ENCODE measurements at places on chromosomes 1 and 21.

- DNase-seq = no peak
Observed at GRCh38 chr1:167186771-167187170, 33.9 kb upstream of the POU2F1 start.

GRCh38 chr1:85992791-85993190 is 163.8 kb downstream of the COL24A1 start:
- no peak for DNase-seq

- DNase-seq = peak; percentile 89
Observed at GRCh38 chr1:11908095-11908675, 18.0 kb downstream of the KIAA2013 start.

- DNase-seq = no peak
Observed at GRCh38 chr21:18608226-18608625, 204.6 kb upstream of the TMPRSS15 start.

DNA sequence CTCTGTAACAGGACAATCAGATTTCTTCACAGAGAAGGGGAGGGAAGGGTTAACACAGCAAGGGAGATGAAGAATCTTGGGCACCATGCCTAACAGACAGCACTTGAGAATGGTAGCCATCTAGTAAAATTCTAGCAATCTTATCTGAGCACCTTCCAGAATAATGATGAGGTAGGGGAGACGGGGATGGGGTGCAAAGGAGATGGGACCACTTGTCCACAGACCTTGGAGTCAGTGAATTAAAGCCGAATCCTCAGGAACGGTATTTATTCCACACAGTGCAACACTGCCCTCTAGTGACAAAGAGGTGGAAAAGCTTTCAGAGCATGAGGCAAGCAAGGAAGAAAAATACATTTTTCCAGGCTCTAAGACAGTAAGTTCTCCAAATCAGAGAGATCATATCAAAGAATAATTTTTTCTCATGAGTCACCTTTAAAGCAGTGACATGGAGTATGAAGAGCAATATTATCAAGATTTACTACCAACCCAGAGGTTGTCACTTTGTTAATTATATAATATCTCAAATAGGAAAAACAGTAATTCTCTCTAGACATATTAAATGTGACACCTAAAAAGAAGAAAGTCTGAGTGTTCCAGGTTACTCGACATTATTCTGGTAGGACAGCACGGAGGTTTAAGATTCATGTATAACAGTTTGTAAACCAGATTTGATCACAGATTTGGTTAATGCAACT is 43.3 kb upstream of the LPAR3 start:
- peak; percentile 64 for DNase-seq

DNA sequence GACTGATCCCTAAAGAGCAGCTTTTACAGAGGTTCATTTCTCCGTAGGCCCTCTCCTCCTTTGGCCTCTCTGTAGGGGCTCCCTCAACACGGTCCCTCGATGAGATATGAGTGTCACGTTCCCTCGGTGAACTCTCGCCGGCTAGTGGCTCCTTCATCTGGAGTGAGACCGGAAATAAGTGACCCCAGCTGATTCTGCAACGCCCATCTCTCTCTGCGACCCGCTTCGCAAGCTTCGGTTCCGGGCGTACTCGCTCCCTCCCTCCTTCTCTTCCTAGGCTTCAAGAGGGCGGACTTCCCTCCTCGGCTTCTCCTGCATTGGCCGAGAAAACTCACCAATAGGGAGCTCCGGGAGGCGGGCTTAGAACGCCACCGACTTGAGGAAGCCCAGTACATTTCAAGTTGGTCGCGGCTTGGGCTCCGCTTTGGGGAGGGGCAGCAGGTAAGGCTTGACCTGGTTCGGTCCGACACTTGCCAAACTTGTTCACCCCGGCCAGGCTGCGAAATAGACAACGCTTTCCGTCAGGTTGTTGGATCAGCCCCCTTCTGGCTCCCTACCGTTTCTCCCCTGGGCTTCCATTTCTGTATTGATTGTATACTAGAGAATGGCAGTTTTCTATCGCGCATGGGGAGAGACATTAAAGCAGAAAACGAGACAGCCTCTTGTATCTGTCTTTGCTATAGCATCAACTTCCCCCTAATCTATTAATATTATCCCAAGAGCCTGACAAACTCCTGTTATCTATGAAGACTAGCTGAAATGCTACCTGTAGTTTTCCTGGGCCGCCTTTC is at the start of the genes ANKRD34A and POLR3GL:
ANKRD34A (minus strand) TSS at position 248 of the 791 bp plus-strand sequence. CDS start 2,816 bp downstream, outside the sequence.
POLR3GL (plus strand) TSS at position 363 of the 791 bp plus-strand sequence. CDS start 10,176 bp downstream, outside the sequence.
- peak; percentile 92 for DNase-seq

- no peak for DNase-seq
Observed at GRCh38 chr1:112256411-112256810, 139.6 kb upstream of the CTTNBP2NL start.

DNA sequence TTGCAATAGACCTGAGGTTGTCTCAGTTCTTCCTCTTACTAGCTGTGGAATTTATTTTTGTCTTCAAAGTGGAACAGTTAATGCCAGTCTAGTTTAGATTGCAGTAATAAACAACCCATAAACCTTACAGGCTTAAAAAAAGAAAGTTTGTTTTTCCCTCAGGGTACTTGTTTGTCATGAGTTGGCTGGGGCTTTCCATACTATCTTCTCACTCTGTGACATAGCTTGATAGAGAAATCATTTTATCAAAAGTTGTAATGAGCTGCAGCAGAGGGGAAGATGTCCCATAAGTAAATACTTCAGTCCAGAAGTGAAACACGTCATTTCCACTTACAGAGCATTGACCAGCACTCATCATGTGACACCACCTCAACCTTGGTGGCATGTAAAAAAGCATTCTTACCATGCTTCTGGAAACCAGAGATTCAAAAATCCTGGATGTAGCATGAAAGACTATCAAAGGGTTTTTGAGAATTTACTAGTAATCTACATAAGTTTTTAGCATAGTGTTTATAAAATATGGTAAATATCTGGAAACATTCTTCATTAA is 62.8 kb upstream of the COL11A1 start:
- no peak for DNase-seq

- DNase-seq = no peak
Observed at GRCh38 chr1:51156752-51157151, 54.7 kb downstream of the C1orf185 start.

- DNase-seq = no peak
Observed at GRCh38 chr1:187680823-187681222, 852.1 kb downstream of the PLA2G4A start.

DNA sequence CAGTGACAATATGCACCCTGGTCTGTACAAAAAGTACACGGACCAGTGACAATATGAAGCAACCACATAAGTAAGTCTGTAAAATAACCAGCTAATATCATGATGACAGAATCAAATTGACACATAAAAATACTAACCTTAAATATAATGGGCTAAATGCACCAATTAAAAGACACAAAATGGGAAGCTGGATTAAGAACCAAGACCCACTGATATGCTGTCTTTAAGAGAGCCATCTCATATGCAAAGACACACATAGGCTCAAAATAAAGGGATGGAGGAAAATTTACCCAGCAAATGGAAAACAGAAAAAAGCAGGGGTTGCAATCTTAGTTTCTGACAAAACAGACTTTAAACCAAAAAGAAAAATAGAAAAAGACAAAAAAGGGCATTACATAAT is 70.4 kb upstream of the VCAM1 start:
- no peak for DNase-seq

GRCh38 chr1:67846538-67846937 is 13.3 kb upstream of the GNG12 start:
- peak; percentile 36 for DNase-seq

DNA sequence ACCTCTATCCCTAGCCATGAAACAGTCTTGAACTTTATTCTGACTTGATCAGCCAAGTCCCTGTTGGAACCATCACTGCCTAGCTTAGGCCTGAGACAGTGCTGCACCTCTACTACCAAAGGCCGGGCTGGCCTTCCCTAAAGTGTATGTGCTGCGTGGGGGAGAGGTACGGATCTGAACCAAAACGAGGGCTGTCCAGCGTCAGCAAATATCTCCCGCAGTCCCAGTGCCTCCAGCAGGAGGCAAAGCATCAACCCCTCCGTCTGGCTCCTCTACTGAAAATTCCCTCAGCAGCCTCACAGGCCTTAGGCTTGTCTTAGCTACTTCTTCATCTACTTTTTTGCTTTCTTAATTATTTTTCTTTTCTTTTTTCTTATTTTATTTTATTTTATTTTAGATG is 33.3 kb upstream of the KIF26B start:
- DNase-seq = no peak

DNA sequence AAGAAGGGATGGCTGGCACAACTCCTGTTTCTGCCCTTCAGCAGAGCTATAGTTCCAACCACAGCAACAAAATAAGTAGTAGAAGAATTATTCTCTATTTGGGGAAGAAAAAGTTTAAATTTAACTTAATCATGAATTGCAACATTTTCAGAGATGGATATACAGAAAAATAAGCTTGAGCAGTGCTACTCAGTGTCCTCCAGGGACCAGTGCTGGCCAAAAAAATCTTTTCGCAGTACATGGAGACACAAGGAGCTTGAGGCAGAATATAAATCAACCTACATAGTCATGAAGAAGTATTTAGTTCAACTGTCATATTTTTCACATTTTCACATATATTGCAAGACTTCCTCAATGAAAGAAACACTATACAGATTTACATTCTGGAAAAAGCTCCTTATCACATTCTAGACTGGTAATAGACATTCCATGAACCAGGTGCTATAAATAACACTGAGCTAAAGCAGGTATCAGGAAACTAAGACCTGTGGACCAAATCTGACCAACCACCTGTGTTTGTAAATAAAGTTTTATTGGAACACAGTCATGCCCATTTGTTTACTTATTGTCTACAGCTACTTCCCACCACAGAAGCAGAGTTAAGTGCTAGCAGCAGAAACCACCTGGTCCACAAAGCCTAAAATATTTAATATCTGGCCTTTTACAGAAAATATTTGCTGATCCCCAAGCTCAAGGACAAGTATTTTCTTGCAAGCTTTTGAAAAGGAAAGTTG is 101.9 kb downstream of the RGS21 start:
- DNase-seq = no peak

GRCh38 chr1:111369177-111369576 is 58.4 kb downstream of the OVGP1 start:
- DNase-seq = no peak

DNA sequence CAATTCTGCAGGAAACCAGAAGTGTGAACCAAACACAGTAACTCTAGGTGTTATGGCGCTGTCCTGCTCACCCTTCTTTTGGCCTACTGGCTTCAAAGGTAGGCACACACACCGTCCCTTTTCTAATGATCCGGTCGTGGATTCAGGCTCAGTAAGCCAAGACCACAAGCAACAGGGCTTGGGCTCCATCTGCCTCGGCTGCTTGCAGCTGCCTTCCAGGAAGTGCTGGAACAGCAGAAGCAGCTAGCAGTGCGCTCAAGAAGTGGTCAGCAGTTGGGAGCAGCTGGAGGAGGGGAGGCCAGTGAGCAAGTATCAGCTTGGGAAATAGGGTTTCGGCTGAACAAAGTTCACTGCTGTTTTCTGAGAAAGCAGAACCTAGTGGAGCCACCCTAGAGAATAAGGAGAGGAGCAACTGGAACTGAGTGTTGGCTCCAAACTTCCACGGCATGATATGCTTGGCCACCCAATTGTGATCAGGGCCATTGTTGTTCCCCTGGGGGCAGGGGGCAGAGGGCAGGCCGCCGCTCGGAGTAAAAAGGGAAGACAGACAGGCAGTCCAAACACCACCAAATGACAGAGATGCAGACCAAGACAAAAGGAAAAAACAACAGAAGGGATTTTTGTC is 173.4 kb downstream of the TOMM20 start:
- DNase-seq = no peak

GRCh38 chr21:36175771-36176565 is 19.3 kb downstream of the DOP1B start:
- no peak for DNase-seq

DNA sequence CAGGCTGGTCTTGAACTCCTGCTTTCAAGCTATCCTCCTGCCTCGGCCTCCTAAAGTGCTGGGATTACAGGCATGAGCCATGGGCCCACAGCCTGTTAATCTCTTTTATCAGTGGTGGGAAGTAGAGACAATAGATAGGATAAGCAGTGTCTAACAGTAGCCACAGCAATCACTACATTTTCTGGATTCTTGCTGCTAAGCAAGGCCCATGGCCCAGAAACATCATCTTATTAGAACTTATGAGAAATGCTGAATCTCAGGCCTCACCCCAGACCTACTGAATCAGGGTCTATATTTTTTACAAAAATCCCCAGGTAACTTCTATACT is 29.7 kb downstream of the IGFN1 start:
- DNase-seq = no peak

- no peak for DNase-seq
Observed at GRCh38 chr1:76666499-76666898, 200.8 kb upstream of the ST6GALNAC5 start.

DNA sequence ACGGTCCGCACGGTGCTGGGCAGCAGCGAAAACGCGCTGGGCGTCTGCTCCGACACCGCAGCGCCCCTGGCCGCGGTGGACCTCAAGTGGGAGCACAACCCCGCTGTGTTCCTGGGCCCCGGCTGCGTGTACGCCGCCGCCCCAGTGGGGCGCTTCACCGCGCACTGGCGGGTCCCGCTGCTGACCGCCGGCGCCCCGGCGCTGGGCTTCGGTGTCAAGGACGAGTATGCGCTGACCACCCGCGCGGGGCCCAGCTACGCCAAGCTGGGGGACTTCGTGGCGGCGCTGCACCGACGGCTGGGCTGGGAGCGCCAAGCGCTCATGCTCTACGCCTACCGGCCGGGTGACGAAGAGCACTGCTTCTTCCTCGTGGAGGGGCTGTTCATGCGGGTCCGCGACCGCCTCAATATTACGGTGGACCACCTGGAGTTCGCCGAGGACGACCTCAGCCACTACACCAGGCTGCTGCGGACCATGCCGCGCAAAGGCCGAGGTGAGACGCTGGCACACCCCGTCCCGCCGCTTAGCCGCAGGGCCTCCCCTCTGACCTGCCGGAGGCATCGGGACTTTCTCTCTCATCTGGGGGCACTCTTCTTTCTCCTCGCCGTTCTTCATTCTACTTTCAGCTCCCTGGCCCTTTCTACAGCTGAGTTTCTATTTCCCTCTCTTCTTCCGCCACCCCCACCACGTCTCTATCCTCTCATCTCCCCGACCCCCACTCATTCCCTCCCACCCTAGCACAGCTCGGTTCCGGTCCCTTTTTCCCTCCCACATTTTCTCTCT is 1.0 kb downstream of the NPR1 start:
- DNase-seq = no peak

- no peak for DNase-seq
Observed at GRCh38 chr1:30735124-30735523, 11.7 kb upstream of the MATN1 start.

GRCh38 chr1:23718482-23718881 is 24.8 kb upstream of the ELOA start:
- DNase-seq = peak; percentile 33

- DNase-seq = no peak
Observed at GRCh38 chr1:202831906-202832305, 21.2 kb downstream of the PCAT6 start.

DNA sequence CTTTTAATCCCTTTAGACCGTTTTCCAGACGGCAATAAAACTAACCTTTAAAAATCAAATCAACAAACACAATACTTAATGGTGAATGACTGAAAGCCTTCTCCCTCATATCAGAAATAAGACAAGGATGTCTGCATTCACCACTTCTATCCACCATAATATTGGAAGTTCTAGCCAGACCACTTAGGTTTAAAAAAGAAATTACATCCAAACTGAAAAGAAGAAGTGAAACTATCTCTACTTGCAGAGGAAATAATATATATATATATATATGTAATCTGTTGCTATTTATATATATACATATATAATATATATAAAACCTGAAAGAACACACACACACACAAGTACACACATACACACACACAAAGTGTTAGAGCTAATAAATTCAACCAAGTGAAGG is 100.4 kb downstream of the BRINP3 start:
- no peak for DNase-seq

- DNase-seq = no peak
Observed at GRCh38 chr1:40855513-40855912, 6.7 kb downstream of the CITED4 start.
